Cortex of kidney (tissue), 1 donor: ENCODE measurements at places on chromosomes 1 and 21.

DNA sequence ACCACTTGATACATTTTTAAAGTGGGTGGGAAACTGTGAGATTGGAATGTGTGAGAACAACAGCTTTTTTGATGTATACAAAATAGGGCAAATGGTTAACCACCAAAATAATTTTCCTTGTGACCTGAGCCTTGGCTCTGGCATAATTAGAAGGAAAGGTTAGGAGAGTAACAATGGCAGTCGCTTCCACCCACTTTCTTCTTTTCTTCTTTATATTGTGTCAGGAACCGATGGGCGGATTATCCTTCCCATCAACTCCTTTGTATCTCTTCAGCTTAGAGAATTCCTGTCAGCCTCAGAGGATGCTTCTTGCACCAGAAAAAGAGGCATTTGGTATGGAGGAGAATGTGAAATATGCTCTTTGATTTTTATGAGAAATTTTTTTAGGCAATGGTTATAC is 90.6 kb downstream of the SDCCAG8 start:
- DNase-seq = no peak

- no peak for DNase-seq
Observed at GRCh38 chr1:9438431-9439073, 100.7 kb upstream of the SLC25A33 start.

DNA sequence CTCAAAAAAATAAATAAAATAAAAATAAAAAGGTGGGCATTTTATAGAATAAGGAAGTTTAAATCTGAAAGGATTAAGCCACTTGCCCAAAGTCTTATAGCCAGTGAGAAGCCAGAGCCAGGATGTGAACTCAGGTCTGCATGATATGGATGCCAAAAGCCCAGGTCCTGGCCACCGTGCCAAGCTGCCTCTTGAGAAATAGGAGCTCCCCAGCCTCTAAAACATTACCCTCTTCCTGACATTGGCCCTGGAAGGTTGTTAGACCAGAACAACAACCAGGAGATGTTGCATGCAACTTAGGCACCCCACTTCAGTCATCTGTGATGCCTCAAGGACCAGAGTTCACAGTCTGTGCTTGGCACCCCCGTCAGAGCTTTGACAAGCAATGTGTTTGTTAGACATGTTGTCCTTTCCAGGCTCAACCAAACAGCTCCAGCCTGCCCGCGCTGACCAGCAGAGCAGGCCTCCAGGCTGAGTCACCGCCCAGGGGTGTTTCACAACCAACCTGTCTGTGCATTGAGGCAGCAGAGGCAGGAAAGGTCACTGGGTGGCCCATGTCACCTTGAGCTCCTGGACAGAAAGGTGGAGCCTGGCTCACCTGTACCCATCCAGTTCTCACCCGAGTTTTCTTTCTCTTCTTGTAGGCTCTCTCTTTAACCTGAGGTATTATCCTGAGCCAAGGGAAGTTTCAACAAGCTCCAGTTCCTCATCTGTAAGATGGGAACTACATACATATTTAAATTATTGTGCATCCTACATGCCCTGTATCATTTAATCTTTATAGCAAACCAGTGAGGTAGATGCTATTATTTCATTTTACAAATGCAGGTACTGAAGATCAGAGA is 14.9 kb upstream of the MED18 start:
- no peak for DNase-seq

GRCh38 chr1:25622531-25622930 is 5.9 kb downstream of the MAN1C1 start:
- no peak for DNase-seq

GRCh38 chr1:223653015-223653414 is 12.5 kb downstream of the CAPN8 start:
- no peak for DNase-seq

GRCh38 chr1:93720956-93721626 is 39.5 kb upstream of the BCAR3 start:
- DNase-seq = no peak

DNA sequence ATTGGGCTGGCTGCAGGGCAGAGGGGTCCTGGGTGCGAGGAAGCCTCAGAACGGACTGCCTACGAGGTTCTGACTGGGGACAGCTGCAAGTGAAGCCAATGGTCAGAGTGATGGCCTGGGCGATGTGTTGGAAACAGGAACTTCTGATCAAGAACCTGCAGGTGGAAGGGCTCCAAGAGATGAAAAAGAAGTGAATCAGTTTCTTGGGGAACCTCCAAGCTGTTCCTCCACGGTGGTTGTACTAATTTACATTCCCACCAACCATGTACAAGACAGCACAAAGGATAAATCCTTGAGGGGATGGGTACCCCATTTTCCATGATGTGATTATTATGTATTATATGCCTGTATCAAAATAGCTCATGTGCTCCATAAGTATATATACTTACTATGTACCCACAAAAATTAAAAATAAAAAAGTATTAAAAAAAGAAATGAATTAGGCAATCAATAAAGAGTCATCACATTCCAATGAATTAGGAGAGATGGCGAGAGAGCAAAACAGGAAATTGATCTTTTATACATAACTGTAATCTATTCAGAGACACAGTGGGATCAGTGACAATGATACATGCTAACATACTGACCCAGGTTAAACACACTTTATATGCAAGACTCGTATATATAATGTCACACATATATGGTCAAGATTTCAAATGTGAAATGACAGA is 58.1 kb downstream of the PTPN14 start:
- DNase-seq = no peak

DNA sequence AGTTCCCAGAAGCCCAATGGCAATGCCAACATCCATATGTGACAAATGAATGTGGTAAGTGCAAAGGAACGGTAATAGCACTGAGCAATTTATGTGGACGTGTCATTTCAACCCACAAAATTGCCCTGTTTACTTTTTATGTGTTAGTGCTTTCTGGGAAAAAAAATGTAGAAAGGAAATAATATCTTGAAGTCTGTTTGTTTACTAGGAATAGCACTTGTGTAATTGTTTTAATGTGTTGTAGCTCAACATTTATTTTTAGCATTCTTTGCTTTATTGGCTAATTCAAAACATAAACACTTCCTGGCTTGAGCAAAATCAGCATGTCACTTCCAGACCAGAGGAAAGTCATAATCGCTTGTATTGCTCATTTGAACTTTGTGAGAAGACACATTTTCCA is 224.8 kb upstream of the KCNK2 start:
- DNase-seq = no peak

- no peak for DNase-seq
Observed at GRCh38 chr1:218266356-218266755, 18.7 kb upstream of the RRP15 start.

DNA sequence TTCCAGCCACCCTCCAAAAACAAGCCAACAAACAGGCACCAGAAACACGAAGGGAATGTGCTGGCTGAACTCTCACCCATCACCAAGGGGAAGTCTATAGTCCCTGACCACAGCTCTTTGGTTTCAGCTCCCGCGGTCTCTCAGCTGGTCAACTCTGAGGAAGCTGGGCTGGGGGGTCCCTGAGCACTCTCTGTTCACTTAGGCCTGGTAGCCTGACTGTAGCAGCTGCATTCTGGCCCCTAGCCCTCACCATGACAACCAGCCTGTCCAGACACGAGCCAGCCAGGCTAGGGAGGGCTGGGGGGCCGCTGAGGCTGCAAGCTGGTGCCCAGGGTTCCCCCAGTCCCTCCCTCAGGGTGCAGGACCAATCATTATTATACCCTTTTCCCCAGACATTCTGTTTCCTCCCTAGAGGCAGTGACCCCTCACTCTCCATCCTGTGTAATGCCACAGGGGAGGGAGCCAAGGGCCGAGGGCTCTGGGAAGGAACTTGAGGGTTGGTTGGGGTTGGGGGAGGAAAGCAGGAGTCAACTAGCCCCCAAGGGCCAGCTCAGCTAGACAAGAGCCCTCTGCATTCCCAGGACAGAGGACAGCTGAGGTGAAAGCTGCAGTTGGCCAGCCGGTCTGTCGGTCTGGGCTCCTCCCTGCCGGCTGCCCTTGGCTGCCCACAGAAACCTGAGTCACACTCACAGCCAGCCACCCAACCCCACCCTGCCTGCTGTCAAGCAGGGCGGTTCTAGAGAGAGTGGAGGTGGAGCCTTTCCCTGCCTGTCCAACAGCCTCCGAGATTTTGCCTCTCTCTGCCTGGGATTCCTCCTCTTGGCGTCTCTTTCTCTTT is 1.2 kb upstream of the TRAPPC3 start:
- no peak for DNase-seq

GRCh38 chr21:25916226-25916625 is 181.5 kb downstream of the GABPA start:
- DNase-seq = no peak

DNA sequence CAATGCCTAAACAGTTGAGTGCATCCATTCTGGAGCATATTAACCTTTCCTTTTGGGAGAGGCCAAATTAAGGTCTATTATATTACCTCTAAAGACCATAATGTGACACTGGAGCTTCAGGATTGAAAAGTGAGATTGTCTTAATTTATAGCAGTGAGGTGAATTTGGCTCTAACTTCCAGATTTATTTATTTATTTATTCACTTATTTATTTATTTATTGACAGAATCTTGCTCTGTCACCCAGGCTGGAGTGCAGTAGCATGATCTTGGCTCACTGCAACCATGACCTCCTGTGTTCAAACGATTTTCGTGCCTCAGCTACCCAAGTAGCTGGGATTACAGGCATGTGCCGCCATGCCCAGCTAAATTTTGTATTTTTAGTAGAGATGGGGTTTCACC is 19.1 kb downstream of the ZCCHC17 start:
- no peak for DNase-seq

- no peak for DNase-seq
Observed at GRCh38 chr1:200907611-200908097, 13.0 kb downstream of the INAVA start.

GRCh38 chr1:227779021-227779441 is 36.4 kb upstream of the PRSS38 start:
- no peak for DNase-seq

DNA sequence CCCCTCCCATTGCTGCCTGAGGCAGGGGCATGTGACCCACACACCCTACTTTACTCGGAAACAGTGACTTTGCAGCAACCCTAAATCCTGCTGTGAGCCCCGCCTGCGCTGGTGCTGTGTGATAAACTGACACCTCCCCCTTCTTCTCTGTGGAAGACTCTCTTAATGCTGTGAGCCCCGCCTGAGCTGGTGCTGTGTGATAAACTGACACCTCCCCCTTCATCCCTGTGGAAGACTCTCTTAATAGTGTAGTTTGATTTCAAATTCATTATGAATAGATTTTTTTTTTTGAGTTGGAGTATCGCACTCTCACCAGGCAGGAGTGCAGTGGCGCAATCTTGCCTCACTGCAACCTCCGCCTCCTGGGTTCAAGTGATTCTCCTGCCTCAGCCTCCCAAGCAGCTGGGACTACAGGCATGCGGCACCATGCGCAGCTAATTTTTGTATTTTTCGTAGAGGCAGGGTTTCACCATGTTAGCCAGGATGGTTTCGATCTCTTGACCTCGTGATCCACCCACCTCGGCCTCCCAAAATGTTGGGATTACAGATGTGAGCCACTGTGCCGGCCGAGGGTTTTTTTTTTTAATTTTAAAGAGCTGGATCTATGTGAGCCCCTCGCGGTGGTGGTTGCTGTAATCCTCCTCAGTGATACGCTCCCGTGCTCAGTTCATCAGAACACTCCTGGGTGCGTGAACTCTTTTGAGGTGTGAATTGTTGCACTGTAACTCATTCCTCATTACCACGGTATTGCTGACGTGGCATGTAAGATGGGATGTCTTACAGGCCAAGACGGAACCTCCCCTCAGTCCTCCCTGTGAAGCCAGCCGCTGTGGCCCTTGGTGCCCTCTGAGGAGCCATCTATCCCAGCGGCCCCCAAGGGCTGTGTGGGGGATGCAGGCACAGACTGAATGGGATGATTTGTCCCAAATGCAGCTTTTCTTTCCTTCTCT is 60.3 kb downstream of the GALNT2 start:
- no peak for DNase-seq

DNA sequence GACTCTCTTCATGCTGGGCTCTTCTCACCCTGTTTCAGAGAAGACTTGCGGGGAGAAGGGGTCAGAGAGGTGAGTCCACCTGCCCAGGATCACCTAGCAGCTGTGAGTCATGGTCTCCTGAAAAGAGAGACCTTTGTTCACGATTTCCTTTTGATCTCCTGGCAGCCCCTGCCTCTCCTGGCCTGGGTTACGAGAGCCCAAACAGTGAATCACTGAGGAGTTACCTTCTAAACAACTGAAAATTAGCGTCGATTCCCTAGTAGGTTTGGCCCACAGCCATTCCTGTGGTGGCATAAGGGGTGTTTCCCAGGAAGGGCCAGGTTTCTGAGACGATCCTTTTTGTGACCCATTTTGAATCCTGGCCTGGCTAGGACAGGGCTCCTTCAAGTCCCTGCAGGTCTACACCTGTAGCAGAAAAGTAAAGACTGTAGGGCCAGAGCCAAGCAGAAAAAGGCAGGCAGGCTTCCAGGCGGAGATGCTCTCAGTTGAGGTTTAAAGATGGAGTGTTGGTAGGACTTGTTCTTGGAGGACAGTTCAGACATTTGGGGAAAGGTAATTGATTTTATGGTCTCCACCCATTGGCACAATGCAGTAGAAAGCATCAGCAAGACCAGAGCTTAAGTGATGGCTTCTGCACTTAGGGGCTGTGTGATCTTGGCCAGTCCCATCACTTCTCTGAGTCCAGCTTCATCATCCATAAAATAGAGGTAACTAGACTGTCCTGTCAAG is 2.1 kb upstream of the PLA2G2E start:
- no peak for DNase-seq

DNA sequence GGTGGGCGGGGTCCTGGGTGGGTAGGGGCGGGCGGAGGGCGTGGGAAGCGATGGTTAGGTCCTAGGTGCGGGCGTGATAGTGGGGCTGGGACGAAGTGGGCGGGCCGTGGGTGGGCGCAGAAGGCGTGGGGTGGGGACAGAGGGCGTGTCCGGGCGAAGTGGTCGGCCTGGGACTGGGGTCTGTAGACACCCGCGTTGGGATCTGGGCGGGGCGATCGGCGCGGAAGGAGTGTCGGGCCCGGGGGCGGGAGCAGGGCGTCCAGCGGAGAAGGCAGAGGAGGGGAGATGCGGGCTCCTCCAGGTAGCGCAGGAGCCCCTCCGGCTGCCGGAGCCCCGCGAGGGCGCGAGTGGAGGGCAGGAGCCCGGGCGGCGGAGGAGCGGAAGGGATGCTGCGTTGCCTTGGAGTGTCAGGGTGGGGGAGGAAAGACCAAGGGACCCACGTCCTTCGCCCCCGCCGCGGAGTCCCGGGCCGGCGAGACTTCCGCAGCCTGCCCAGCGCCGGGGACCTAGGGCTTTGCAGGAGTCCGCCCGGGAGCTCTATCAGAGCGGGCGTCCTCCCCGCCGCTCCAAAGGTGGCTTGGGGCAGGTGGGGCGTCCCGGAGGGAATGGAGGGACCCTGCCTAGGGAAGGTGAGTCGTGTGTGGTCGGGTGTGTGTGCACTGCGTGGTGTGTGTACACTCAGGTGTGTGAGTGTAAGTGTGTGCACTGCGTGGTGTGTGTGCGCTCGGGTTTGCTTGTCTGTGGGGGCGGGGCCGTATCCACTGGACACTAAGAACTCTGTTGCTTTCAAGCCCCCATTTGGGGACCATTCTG is 27.0 kb upstream of the PRSS38 start:
- no peak for DNase-seq

DNA sequence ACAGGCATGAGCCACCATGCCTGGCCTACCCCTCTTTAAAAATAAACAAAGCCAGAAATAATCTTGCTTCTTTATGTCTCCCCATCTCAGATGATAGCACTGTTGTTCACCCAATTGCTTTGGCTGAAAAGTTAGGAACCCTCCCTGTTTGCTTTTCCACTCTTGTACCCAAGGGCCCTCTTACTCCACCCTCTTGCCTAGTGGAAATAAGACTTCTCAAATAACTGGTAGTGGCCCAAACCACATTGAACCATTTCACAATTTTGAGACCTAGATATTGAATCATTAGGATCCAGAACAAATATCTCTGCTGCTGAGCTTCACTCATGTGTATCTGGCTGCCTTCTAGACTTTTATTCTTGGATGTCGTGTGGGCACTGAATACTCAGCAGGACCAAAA is 37.7 kb downstream of the RNF220 start:
- no peak for DNase-seq

GRCh38 chr1:202145068-202145743 is 669 bp upstream of the ARL8A start:
- DNase-seq = no peak
